ENCODE measurements at places on chromosomes 16 and 17.

GRCh38 chr16:58843675-58844074 lies 109.6 kb upstream of the GOT2 start:
- no peak for DNase-seq

DNA sequence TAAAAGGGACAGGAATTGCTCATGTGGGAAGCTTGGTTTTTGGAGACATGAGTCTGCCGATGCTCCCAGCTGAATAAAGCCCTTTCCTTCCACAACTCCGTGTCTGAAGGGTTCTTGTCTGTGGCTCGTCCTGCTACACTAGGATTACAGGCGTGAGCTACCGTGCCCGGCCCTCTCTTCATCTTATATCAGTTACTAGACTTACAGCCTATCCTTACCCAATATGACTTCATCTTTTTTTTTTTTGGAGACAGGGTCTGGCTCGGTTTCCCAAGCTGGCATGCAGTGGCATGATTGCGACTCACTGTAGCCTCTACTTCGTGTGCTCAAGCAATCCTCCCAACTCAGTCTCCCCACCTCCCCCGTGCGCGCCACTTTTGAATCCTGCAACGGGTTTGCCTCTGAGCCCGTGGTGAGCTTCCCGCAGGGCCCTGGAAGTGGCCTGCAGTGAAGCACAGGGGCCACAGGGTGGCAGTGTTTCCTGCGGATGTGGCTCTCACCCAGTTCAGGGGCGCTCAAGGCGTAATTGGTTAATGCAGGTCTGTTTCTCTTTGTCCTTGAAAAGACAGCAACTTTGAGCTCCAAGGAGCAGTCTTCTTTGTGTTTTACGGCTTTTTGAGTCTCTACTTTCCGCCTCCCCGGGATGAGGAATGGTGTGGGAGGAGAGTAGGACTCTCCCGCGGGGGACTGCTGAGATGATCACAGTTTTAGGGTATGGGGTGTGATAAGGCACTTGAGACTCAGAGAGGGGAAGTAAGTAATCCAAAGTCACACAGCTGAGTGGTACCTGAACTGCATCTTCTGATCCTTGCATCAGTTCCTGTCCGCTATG lies 22.7 kb upstream of the GPRC5B start:
- DNase-seq: peak; percentile 59

DNA sequence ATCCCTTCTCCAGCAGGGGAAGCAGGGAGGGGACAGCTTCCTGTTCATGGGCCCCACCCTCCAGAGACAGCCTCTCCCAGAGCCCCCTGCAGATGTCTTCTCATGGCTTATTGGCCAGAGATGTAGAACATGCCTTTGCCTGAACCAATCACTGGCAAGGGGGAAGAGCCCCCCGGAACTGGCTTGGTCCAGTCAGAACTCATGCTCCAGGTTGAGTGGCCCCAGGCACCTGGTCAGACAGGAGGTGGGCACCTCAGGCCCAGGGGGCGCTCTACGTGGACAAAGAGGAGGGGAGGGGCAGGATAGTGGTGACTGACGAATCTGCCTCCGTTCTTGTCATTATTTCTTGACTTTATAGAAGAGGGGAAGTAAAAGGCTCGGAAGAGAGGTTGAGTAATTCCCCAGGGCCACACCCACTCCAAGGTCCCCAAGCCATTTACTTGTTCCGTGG lies 23.6 kb downstream of the RAB11FIP4 start:
- no peak for DNase-seq

- DNase-seq: no peak
Observed at GRCh38 chr16:61684541-61684940, 351.7 kb downstream of the CDH8 start.

- DNase-seq: peak; percentile 37
Observed at GRCh38 chr17:75845058-75845711, 981 bp upstream of the UNC13D start.

GRCh38 chr16:67248401-67249177 lies at the start of gene SLC9A5:
Gene SLC9A5, plus strand, starts transcription at chr16:67248979. Its CDS starts 36 bp downstream, at chr16:67249015.
- peak; percentile 17 for DNase-seq

DNA sequence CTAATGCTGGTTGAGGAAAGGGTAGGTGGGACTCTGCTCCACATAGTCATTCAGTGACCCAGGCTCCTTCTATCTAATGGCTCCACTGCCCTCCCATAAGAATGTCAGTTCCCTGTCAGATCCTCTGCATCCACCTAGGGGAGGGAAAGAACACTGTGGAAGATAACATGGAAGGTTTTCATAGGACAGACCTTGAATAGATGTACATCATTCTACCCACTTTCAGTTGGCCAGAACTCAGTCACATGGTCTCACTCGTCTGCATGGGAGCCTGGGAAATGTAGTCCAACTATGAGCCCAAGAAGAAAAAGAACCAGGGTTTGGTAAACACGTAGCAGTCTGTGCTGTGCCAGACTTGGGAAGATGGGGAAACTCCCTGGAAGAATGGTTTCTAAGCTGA lies 27.1 kb upstream of the SCNN1B start:
- no peak for DNase-seq

GRCh38 chr16:76748461-76749348 lies 442.3 kb upstream of the MON1B start:
- DNase-seq: no peak
